ENCODE measurements at places on chromosomes 11 and 22.

- DNase-seq, result no peak
Observed at GRCh38 chr11:35488117-35488516, 37.3 kb downstream of the PAMR1 start.

GRCh38 chr11:110470716-110471115, 41.0 kb downstream of the FDX1 start:
- no peak for DNase-seq

GRCh38 chr22:39814899-39815298, 78.7 kb downstream of the ENTHD1 start:
- no peak for DNase-seq

DNA sequence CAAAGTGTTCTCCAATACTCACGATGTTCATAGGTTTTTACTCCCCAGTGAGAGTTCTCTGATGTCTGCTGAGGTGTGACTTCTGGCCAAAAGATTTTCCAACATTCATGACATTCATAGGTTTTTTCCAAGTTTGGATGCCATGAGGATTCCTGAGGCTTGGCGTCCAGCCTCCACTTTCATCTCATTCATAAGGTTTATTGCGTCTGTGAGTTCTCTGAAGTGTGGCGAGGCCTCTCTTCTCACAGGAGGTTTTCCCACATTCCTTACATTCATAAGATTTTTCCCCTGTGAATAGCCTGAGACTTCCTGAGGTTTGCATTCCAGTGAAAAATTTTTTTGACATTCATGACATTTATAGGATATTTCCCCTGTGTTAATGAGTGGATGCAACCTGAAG, 1014.1 kb downstream of the LRRC4C start:
- DNase-seq, result no peak

All from hypothalamus (tissue), 51 donors.